ENCODE measurements at places on chromosomes 7 and 10.

DNA sequence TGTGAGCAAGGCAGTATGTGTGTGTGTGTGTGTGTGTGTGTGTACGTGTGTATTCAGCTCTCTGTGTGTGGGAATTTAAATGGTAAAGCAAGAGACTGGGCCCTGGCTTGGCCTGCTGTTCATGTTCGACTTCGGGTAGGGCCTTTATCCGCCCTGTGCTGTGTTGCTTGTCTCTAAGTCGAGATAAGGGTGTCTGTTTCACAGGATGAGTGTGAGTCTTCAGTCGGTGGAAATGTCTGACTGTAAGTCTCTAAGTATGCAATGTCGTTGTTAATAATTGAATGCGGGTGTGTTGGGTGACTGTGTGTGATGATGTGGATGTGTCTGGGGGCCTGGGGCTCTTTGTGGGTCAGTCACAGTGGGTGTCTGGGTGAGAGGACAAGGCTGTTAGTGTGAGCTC lies 34.8 kb downstream of the HIF1AN start:
- no peak for DNase-seq

DNA sequence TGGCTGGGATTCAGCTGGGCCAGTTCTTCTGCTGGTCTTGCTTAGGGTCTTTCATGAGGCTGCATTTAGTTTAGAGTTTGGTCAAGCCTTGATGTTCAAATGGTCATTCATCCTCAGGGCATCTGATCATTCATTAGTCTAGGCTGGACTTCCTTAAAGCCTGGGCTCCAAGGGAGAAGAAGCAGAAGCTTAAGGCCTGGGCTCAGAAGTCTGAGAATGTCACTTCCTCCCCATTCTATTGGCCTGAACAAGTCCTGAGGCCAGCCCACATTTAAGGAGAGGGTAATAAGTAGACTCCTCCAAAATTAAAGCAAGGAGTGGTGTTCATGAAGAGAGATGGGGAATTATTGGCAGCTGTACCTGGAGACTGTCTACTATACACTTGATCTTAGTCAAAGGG lies 193.2 kb upstream of the HABP2 start:
- no peak for DNase-seq

GRCh38 chr7:72310301-72310700 lies 101.8 kb downstream of the CALN1 start:
- no peak for DNase-seq

DNA sequence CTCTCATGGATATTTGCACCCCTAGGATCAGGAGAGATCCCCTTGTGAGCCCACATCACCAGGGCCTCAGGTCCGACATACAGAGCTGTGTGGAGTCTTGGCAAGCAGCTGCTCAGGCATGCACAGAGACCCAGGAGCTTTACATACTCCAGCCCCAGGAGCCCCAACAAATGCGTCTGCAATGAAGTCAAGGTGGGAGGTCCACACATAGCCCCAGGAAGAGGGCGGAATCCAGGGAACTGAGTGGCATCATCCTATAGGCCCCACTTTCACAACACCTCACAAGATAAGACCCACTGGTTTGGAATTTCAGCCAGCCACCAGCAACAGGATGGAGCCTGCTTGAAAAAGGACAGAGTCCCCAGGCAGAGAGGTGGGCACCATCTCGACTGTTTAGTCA lies 106.7 kb downstream of the LSMEM1 start:
- DNase-seq, result no peak

GRCh38 chr10:127976286-127976685 lies 69.4 kb downstream of the PTPRE start:
- no peak for DNase-seq

- no peak for DNase-seq
Measured at GRCh38 chr10:34094961-34095360, 720.1 kb downstream of the PARD3 start.

GRCh38 chr10:72353965-72354355 lies 759 bp downstream of the DNAJB12 start:
- no peak for DNase-seq

DNA sequence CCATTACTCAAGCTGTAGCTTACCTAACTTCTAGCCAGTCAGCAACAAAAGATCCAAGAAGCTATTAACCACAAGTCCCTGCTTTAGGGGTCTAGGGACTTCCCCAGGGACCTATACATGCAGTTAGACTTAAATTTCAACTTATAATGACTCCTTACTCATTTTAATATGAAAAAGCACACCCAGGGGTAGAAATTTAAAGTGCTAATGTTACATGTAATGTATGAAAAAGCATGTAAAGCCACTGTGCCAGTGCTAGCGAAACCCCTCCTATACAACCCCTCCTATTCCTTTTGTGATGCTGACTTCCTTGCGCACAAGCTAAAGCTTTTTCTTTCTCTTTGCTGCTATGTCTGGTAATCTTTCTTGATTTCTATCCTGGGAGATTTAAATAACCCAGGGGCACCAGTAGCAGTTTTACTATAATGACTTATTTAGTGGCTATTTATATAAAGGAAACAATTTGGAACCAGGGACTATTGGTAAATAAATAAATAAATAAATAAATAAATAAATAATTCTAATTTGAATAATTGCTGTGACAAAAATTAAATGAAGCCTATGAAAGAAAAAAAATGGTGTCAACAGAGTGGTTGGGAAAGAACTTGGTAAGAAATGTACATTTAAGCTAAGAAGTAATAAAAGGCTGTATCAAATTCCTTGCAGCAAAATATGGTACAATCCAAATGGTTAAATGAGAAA lies 110.5 kb upstream of the MAGI2 start:
- DNase-seq, result no peak

DNA sequence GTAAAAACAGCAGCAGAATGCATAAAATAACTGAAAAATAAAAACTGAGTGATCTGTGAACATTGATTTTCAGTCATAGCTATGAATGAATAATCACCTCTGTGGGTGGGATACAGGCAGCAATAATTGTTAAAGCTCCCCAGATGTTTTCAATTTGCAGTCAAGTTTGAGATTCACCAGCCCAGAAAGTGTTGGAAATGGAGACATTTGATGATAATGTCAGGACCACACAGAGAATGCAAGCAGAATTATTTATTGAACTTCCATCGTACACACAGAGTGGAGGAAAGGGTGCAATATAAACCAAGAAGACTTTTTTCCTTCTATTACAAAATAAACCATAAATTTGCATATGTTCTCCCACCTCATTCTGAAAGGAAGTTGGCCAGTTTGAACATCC lies 601.7 kb downstream of the ANKRD7 start:
- DNase-seq, result no peak

- DNase-seq, result no peak
Measured at GRCh38 chr10:13340626-13341376, 7.3 kb downstream of the SEPHS1 start.

- DNase-seq, result no peak
Measured at GRCh38 chr7:33888166-33888565, 17.2 kb upstream of the BMPER start.

- no peak for DNase-seq
Measured at GRCh38 chr7:128362670-128363069, 1.2 kb upstream of the PRRT4 start.

- no peak for DNase-seq
Measured at GRCh38 chr10:87660484-87661133, 931 bp downstream of the PAPSS2 start.

DNA sequence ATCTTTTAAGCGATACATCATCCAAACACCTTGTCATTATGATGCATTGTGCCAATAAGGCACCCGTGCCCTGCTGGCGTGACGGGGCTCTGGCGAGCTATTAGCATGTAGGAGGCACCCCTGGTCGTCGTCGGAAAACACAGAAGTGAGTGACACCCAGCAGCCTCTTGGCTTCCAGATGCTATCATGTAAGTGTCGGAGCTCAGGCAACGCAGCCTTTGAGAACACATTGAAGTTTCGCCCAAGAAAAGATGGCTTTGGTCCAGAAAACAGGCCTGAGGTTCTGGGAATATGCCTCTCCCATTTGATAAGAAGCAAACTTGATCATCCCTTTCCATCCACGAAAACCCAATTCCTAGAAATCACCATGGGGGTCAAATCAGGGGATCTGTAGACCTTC lies 555.3 kb downstream of the GALNT17 start:
- DNase-seq, result no peak

DNA sequence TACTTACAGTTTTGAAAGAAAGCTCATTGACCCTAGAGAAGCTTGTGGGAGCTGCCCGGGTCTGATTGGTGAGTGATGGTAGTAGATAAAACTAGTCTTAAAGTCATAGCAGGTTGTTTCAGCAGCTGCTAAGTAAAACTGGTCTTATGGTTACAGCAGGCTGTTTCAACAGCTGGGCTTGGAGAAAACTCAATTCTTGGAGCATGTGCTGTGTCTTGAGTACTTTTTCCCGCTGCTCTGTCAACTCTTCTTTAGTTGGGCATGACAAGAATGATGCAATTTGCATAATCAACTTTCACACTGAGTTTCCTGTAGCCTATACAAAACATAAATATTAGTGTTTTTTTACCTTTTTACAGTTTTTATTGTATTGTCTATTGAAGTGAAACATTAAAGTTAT lies 707.9 kb downstream of the AUTS2 start:
- DNase-seq, result no peak

DNA sequence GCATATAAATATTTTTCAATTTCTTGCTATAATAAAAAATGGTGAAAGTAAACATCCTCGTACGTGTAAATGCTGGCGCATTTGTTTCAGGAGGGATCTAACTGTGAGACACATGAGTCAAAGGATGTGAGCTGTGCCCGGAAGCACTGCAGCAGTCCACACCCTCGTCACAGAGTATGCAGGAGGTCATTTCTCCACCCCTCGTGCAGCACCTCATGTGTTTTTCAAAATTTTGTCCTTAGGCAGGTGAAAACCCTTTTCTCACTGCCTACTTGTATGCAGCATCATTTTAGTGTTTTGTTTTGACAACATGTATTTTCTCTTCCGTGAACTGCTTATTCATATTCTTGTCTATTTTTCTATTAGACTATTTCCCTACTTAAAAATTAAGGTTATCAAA lies 162.7 kb downstream of the AVL9 start:
- no peak for DNase-seq

DNA sequence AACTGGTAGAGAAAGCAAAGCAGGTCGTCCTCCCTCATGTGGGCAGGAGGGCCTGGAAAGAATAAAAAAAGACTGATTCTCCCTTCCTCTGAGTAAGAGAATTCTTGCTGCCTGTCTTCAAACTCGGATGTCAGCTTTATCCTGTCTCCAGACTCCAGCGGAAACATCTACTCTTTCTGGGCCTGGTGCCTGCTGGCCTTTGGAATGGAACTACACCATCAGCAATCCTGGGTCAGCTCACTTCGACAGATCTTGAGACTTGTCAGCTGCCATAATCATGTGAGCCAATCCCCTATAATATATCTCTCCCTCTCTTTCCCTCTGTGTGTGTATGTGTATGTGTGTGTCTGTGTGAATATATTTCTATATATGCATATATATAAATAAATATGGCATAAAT lies 411.0 kb upstream of the DPP6 start:
- DNase-seq, result no peak

GRCh38 chr10:108410236-108410635 lies 1245.7 kb upstream of the SORCS1 start:
- DNase-seq, result no peak

- no peak for DNase-seq
Measured at GRCh38 chr10:70418229-70418628, 14.3 kb downstream of the EIF4EBP2 start.

- DNase-seq, result no peak
Measured at GRCh38 chr10:72243822-72244437, 27.9 kb upstream of the ASCC1 start.

DNA sequence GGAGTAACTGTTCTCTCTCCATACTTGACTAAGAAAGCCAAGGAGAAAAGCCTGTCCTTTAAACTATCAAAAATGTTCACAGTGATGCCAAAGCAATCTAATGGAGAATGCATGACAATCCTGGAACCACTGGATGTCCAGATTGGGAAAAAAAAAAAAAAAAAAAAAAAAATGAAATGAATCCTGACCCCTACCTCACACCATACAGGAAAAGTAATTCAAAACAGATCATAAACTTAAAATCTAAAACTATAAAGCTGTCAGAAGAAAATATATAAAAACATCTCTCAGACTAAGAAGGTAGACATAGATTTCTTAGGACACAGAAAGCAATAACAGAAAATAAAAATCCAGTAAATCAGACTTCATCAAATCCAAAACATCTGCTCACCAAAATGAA lies 18.4 kb downstream of the FBXW4 start:
- DNase-seq, result no peak

GRCh38 chr7:42107484-42108240 lies 129.3 kb downstream of the GLI3 start:
- no peak for DNase-seq
